ENCODE measurements at places on chromosomes 1 and 21. TPM values are rescaled to one million over a fixed set of nuclear protein-coding genes. Genes with fewer than 3 reads are reported as not detected.

RHEX gene
- not detected for total RNA-seq

IFT25 gene
- total RNA-seq = 18.8 TPM

C1QA gene
- total RNA-seq = not detected

ANGPTL7 gene
- total RNA-seq = not detected

OR14A16 gene
- not detected for total RNA-seq

ZSWIM5 gene
- 0.68 TPM for total RNA-seq

CDCA8 gene
- 1.9 TPM for total RNA-seq

LCE1B gene
- total RNA-seq = not detected

CD5L gene
- not detected for total RNA-seq

INSRR gene
- total RNA-seq = under 0.01 TPM

SRP9 gene
- 205 TPM for total RNA-seq

ADCY10 gene
- under 0.01 TPM for total RNA-seq

SH3BP5L gene
- 26.7 TPM for total RNA-seq

EXTL1 gene
- total RNA-seq = 0.23 TPM

MCOLN3 gene
- under 0.01 TPM for total RNA-seq

LRRC53 gene
- not detected for total RNA-seq

LHX8 gene
- 0.59 TPM for total RNA-seq

SLC44A5 gene
- under 0.01 TPM for total RNA-seq

S100A7A gene
- total RNA-seq = not detected
